T-helper 17 cell (primary cell): ENCODE measurements at places on chromosomes 3 and 15.

GRCh38 chr15:32849769-32850668, 132.2 kb downstream of the GREM1 start:
- no peak for DNase-seq

GRCh38 chr3:66215106-66215505, 5.7 kb upstream of the SLC25A26 start:
- no peak for DNase-seq

- DNase-seq: no peak
Measured at GRCh38 chr3:149493315-149494021, 19.0 kb downstream of the TM4SF4 start.

DNA sequence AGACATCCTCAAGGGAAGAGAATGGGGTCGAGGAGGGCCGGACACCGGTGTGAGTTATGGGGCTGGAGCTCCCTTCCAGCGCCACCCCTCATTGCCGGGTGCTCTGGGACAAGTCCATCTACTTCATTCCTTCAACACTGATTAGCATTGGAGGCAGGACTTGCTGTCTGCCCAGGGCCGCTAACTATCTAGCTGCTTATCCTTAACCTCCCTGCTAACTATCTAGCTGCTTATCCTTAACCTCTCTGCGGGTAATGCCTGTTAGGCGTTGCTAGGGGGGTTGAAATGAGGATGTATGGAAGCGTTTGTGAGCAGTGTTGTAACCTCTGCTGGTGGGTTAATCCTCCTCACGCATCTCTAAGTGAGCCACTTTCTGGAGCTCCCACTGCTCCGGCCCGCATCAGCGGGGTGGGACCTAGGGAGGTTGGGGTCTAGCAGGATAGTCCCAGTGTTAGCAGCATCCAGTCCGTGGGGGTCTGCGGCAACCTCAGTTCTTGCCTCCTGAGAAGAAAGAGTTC, 10.9 kb upstream of the CHAC1 start:
- DNase-seq: no peak

GRCh38 chr15:51335538-51336410, 2.6 kb downstream of the CYP19A1 start:
- DNase-seq: no peak

DNA sequence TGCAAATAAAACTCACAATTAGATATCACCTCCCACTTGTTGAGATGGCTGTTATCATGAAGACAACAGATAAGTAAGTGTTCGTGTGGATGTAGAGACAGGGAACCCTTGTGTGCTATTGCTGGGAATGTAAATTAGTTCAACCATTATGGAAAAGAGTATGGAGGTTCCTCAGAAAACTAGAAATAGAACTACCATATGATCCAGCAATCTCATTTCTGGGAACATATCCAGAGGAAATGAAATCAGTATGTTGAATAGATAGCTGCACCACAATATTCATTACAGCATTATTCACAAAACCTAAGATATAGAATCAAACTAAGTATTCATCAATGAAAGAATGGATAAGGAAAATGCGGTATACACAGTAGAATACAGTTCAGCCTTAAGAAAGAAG, 418.7 kb upstream of the CNTN6 start:
- no peak for DNase-seq

DNA sequence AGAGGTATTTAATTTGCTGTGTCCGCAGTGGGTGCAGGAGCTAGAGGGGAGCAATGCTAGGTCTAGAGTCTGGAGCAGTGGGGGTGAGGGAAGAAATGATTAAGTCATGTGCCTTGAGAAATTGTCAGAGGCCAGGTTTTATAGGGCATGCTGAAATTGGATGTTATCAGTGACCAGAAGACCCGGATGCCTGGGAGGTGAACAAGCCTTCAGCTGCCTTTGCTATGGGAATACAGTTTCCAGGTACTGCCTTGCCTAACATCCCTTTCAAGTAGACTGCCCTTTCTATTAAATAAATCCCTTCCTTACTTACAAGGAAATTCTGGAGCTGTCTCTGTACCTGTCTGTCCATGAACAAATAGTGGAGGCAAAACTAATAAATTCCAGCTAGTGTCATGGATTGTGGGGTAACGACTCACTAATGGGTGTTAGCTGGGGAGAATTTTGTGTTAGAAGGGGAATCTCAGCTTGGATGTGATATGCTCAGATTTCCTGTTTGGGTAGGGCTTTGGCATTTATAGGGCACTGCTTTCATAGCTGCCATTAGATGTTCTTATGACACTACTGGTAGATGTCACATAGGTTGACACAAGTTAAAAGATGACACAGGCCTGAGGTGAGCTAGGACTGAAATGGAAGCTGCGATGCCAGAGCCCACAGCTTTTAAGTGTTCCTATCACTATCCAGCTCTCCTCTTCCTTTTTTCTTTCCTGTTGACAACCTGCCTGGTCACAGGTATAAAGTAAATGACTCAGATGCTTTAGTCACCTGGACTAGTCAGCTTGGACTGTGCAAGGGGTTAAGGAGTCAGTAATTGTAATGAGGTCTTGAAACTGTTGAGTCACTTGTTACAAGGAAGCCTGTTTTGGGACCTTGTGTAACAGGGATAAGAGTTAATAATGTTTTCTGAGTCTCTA, 21.3 kb downstream of the CHD2 start:
- no peak for DNase-seq

GRCh38 chr3:102129760-102130608, 280.7 kb downstream of the NFKBIZ start:
- DNase-seq: no peak

GRCh38 chr15:87215100-87215499, 1041.4 kb downstream of the NTRK3 start:
- no peak for DNase-seq

GRCh38 chr3:139975594-139976365, 40.8 kb downstream of the CLSTN2 start:
- DNase-seq: no peak

DNA sequence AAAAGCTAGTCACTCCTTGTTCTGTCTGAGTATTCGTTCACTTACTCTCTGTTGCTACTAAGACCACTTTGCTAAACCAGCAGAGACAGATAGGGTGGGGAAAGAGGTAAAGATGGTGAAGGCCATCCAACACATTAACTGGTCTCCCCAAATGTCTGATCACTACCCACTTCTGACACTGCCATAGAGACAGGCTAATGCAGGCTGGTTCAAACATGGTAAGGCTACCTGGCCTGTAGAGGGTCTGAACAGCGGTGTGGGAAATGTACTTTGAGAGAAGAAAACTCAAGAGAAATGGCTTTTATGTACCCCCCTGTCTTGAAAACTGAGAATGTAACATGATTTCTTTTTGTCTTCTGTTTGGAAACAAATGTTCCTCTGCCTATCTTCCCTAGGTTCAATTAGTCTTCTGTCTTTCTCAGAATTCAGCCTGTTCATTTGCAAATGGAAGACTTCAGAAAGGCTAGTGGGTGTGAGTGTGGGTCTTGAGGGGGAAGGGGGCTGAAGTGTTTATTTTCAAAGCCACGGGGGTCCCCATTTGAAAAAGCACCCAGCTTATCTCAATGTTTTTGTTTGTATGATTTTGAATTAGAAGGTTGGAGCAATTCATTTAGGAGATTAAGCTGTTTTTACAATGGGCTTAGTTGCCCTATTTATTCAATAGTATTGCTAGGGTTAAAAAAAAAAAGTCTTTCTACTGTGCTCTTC, 15.8 kb downstream of the ALDH1A2 start:
- no peak for DNase-seq
